T follicular helper cell (primary cell): ENCODE measurements at places on chromosomes 2 and 18.

GRCh38 chr2:133685636-133686215, 117.5 kb upstream of the NCKAP5 start:
- DNase-seq: no peak

GRCh38 chr2:32947076-32947483, 327 bp downstream of the LTBP1 start:
- no peak for DNase-seq

DNA sequence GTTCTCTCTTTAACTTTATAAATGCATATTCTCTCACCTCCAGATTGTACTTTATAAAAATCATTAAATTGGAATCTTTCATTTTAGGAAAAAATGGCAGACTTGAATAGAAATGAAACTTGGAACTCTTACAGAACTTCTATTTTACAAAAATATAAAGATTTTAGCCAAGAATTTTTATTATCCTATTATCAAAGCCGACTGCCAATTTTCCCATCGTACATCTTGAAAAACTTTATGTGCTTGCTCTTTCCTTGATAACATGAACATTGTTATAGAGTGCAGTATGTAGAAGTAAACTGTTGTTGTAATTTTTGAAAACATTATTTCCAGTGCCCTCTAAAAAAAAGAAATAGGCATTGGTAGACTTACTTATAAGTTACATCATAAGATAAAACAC, 475.7 kb upstream of the REG3G start:
- no peak for DNase-seq

GRCh38 chr18:65146482-65147021, 604.3 kb upstream of the CDH7 start:
- DNase-seq: no peak

DNA sequence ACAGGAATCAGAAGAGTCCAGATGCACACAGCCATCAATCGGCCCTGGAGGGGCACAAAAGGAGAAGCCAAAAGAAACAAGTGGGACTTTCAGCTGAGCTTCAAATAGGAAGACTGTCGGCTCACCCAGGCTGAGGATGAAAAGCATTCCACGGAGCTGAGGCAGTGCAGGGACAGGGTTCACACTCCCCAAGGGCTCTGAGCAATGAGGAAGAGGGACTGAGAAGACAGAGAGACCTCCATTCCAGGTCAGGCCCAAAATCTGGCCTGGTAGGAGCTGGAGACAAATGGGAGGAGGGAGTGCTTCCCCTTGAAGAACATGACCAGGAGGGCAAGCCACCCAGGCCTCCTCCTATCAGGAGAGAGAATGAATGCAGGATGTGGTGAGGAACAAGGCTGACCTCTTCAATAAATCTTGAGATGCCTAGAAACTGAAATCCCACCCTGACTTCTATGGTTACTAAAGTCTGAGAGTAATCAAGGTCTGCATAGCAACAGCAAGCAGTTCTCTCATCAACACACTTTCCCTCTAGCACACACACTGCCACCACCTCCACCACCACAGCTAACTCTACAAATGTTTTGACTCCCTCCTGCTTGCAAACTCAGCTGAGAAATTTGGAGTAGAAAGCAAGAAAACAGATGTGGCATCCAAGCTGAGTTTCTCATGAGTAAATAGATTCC, 434.4 kb downstream of the TNS1 start:
- no peak for DNase-seq

- no peak for DNase-seq
Observed at GRCh38 chr2:99470957-99471356, 18.9 kb downstream of the REV1 start.

GRCh38 chr18:35142275-35142615, 98.6 kb upstream of the ZNF397 start:
- no peak for DNase-seq

- DNase-seq: no peak
Observed at GRCh38 chr18:37452682-37453385, 112.8 kb downstream of the CELF4 start.

DNA sequence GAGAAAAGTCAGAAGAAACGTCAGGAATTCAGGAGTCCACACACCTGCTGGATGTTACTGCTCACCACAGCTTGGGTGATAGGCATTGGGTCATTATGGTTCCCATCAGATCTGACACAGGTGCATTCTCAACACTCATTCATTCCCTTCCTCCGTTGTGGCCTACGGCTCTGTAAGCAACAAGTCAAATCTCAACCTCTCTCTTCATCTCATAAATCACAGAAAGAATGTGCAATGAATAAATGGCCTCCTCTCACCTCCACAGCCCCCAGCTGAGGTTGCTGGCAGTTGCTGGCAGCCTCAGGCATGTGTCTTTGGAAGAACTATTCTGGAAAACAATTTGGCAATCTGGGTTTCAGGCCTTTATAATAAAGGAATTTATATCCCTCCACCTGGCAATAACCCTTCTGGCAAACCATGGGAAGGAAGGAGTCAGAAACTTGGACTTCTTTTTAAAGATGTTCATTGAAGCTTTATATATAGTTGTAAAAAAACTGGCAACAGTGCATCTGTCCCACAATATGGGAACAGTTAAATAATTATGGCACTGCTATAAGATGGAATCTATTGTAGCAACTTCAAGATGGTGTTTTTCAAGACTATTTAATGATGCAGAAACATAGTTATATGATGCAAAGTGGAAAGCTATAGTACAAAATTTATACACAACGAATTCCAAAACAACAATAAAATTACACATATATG, 175.4 kb downstream of the ANAPC1 start:
- DNase-seq: no peak

GRCh38 chr18:22303927-22304326, 113.8 kb downstream of the CTAGE1 start:
- DNase-seq: no peak

DNA sequence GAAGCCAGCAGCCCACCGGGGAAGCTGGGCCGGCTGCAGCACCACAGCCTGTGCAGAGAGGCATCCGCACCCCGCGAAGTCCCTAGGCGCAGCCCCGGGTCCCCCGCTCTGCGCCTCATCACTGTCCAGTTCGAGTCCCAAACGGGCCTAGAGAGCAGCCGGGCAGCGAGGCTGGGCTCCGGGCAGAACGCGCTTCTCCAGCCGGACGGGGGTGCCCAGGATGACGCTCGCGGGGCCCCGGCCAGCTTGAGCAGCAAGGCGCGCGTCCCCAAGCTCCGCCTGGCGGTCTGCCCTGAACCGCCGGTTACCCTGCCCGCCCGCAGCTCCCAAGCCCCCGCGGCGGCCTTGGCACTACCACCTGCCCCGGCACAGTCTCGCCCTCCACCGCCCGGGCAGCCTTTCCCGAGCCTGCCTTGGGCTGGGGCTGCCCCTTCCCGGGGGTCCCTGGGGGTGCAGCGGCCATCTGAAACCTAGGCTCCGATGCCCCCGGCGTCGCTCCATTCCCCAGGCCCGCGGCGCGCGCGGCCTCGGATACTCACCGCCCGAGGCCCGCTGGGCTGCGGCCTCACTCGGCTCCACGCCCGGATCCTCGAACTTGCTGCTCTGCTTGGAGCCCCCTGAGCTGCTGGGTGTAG, 591 bp downstream of the SLC16A14 start:
- DNase-seq: no peak

DNA sequence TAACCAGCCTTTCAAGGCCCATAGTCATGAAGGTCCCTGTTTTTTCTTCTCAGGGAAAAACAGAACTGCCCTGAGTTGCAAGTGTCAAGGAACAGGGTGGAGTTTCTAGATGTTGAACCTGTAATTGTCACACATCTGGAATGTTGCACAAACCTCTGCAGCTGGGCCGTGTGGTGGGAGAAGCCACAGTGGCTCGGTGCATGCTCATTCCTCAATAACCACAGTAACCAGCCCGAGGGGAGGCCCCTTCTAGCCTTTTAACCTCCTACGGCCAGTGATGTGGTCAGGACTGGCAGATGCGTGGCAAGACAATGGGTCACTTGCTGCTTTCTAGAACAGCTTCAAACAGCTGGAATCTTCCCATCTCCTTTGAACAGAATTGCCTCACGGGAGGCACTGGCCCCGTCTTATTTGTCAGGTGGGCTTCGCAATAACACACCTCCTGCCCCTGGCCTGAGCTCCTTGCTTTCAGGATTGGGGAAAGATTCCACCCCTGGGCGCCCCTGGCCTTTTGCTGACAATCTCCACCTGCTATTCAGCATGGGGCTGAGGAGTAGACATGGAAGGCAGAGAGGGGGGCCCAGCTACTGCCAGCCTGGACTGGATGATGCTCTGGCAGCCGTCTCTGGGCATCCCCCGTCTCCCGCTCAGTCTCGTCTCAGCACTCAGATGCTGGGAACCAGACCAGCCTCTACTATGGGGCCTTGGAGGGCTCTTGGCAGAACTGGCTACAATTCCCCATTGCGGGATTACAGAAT, 102.9 kb downstream of the KLHL29 start:
- no peak for DNase-seq
